ENCODE measurements at places on chromosomes 6 and 20.

DNA sequence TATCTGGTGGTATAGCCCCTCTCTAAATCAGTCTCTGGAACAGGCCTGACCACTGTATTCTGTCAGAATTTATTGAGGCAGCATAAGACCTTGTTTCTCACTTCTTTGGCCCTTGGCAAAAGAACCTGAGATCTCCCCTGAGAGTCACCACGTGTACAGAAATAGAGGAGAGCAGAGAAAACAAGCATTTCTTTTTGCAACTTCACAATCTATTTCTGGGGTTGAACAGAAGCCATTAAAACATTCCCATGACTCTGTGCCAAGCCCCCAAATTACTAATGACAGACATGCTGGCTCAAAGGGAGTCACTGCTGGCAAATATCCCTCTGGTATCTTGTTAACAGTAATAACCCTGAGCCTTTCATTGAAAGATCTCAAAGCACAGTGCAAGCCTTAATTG lies 395.3 kb downstream of the MAFB start:
- no peak for DNase-seq

- no peak for DNase-seq
Measured at GRCh38 chr6:76633259-76633658, 560.8 kb upstream of the IMPG1 start.

- DNase-seq, result no peak
Measured at GRCh38 chr6:53112404-53112803, 36.2 kb downstream of the GCM1 start.

DNA sequence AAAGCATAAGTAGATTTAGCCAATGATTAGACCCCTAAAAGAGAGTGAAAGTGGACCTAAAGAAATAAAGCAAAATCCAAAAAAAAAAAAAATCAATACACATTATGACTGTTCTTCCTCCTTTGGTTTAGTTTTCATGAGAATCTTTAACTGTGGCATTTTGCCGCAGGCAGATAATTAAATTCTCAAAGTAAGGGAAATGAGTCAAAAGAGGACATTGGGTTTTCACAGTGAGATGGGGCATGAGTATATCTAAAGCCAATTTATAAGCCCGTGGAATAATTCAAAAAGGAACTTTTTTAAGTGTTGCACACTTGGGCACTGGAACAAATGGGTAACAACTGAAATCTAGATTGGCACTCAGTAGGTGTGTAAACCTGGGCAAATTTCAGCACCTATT lies 230.3 kb downstream of the PKHD1 start:
- no peak for DNase-seq

DNA sequence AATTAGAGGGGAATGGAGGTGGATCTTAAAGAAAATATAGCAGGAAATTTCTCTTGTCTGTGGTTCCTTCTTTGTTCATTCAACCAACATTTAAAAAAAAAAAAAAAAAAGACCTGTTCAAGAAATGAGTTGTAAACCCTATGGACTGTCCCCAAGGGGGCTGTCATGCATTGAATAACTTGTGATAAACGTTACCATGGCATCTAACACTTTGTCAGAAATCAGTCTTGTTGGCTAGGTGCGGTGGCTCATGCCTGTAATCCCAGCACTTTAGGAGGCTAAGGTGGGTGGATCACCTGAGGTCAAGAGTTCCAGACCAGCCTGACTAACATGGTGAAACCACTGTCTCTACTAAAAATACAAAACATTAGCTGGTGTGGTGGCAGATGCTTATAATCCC lies 381.7 kb downstream of the BCKDHB start:
- DNase-seq, result no peak

GRCh38 chr6:134207421-134207820 lies 110.5 kb downstream of the SGK1 start:
- DNase-seq, result no peak

GRCh38 chr20:44805979-44806620 lies 4.2 kb downstream of the RIMS4 start:
- DNase-seq, result no peak

GRCh38 chr20:53844259-53844658 lies 226.1 kb downstream of the BCAS1 start:
- DNase-seq, result no peak

DNA sequence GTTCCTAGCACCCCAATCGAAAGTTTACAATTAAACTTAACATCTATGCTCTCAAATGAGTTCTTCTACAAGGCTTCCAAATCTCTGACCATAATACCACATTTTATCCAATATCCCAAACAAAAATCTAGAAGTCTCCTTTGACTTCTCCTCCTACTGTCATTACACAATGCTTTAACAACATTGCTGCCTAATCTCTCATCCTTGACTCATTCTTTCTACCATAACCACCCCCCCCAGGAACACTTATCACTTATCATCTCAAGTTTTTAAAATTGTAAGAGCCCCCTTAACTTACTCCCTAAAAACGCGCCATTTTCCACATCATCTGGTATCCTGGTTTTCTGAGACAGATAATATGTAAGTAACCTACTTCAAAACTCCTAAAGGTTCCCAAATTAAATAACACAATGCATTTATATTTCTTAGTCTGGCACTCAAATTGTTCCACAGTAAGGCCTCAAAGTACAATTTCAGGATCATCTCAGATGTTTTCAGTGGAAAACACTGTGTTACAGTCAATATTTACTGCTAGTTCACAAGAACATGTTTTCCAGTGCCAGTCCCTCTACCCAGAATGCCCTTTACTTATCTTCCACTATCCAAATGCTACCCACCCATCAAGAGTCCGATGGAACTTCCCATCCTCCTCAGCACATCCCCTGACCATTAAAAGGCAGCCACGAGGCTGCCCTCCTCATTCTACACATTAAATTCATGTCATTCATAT lies 308.2 kb upstream of the THEMIS start:
- DNase-seq, result no peak

DNA sequence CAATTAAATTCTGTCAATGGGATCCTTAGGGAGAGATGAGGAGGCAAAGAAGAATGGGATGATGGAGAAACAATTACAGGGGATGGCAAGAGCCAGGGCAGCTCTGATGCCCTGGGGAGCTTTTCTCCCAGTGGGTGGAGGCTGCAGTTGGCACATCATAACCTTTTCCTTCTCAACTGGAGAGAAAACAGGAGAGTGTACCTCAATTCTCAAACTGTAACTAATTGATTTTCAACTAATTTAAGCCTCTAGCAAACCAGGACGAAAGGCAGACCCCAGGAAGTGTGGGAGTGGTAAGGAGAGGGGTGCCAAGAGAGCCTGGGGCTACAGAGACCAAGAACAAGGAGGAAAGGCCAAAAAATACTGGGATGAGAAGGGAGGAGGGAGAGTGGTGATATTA lies 5.7 kb downstream of the BMP5 start:
- DNase-seq, result no peak

GRCh38 chr20:18688676-18689075 lies 100.8 kb downstream of the DTD1 start:
- DNase-seq, result no peak

- no peak for DNase-seq
Measured at GRCh38 chr20:15930311-15931305, 642.6 kb downstream of the KIF16B start.

GRCh38 chr6:686497-686896 lies 6.4 kb downstream of the EXOC2 start:
- no peak for DNase-seq

DNA sequence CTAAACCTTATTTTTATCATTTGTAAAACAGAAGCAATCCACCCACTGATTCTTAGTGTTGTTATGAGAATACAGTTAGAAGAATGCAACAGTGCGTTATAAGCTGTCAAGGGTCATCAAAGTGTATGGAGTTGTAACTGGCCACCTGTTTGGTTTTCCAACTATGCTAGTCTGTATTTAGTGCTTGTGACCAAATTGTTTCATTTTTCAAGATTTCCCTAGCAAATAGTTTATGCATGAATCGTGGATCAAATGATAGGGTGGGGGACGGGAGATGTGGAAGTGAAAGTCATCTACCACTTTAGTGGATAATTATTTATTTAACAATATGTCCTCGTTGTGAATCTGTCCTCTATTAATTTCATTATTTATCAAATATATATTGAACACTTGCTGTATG lies 175.4 kb upstream of the HDDC2 start:
- no peak for DNase-seq

DNA sequence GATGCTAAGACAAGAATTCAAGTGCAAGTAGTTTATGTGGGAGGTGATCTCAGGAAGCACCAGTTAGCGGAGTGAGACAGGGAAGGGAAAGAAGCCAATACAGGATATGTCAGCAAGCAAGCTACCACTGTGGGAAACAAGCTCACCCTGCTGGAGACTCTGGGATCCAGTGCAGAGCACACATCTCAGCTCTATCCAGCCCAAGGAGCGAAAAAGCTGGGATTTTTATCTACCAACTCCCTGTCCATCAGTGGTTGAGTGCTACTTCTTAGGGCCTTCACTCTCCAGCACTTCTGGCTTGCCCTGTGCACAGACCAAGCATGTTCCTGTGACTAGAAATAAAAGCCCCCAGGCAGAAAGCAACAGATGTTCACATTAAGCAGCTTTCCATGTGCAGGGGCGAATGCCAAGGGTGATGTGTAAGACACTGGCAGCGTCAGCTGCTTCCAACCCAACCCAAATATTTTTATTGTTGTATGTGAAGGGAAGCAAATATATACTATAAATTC lies 10.8 kb upstream of the RNF24 start:
- no peak for DNase-seq

GRCh38 chr6:164101859-164102258 lies 687.3 kb downstream of the QKI start:
- no peak for DNase-seq

DNA sequence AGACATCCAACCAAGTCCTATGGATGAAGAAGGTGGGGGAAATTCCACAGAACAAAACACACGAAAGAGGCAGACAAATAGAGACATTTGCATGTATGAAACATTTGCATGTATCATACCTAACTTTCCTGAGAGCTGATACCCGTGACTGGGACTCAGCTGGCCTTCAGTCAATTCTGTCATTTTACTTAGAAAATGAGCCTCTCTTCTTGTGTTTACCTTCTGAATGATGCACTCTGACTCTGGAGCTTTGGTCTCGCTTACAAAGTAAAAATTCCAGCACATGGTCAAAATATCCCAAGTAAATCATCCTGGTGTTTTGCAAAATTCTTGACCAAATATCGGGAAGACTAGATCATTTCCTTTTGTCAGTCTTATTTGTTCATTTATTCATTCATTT lies 46.9 kb downstream of the MMUT start:
- DNase-seq, result no peak

GRCh38 chr6:38588631-38589366 lies 50.9 kb downstream of the BTBD9 start:
- DNase-seq, result peak; percentile 32

DNA sequence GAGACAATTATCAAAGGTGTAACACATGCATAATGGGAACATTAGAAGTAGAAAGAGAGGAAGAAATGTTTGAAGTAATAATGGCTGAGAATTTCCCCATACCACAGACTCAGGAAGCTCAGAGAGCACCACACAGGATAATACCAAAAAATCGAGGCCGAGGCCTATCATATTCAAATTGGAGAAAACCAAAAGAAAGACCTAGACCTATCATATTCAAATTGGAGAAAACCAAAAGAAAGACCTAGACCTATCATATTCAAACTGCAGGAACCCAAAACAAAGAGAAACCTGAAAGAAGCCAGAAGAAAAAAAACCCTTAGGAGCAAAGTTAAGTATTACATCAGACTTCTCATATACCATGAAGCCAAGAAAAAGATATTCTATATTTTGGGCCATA lies 18.0 kb downstream of the NINL start:
- DNase-seq, result no peak

DNA sequence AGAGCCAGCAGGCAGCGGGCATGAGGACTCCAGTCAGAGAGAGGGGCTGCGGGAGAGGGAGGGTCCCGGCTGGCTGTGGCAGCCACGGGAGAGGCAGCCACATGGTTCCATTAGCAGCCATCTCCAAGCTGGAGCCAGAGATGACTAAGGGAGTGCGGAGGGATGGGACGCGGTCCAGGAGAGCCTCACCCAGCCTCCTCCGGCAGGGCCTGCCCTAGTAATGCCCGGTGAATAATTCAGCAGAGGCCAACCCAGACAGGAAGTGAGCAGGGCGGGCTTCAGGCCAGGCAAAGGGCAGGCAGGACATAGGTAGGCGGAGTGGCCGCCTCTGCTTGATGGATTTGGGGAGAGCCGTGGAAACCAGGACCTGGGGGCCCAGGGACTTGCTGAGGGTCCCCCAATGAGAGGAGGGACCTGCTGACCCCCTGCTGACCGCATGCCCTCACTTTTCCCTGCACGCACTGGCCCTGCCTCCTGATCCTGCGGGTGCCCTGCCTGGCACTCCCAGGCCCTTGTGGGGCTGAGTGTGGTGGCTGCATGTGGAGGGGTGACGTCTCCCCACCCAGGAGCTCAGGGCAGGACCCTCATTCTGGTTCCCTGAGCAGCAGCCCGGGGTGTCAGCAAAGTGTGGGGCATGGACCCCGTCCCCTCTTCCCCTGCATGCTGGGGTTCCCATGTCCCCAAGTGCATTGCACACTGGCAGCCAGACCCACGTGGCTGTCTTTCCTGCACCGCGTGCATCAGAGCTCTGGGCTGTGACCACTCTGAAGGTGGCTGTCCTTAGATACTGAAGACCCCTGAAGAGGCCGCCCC lies 51.8 kb upstream of the SLCO4A1 start:
- no peak for DNase-seq

- peak; percentile 80 for DNase-seq
Measured at GRCh38 chr6:167047554-167047953, 48.4 kb downstream of the CEP43 start.

- no peak for DNase-seq
Measured at GRCh38 chr20:59471653-59472421, 132.5 kb upstream of the PHACTR3 start.

DNA sequence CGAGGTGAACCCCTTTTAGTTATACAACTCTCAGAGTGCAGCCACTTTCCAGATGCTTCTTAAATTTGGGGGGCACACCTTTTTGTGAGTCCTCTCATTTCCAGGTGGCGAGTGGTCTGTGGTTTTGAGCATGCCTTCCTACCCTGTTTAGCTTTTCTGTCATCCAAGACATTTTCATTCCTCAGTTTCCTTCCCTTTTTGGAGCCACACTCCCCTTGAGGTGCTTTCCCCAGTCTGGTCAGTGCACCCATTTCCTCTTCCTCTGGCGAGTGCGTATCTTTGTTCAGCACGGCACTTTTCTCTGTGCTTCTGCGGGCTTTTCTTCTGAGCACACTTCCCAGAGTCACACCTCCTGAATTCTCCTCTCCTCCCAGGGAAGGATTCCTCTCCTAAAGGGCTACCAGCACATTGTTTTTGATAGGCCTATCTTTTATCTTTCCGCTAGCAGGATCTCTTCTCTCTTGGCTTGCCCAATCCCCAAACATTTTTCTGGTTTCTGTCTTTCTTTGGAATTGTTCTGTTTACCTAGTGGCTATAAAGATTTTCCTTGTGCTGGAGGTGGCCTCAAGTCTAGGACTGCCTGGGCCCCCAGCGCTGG lies 1.4 kb downstream of the PHF20 start:
- DNase-seq, result peak; percentile 65

GRCh38 chr6:105591053-105591452 lies 188.2 kb upstream of the PREP start:
- DNase-seq, result peak; percentile 74
